Fibroblast of skin of left quadriceps (primary cell): ENCODE measurements at places on chromosomes 7 and 10.

- peak; percentile 37 for DNase-seq
These were observed 65.1 kb downstream of the CALML3 start for GRCh38 chr10:5589661-5590511.

DNA sequence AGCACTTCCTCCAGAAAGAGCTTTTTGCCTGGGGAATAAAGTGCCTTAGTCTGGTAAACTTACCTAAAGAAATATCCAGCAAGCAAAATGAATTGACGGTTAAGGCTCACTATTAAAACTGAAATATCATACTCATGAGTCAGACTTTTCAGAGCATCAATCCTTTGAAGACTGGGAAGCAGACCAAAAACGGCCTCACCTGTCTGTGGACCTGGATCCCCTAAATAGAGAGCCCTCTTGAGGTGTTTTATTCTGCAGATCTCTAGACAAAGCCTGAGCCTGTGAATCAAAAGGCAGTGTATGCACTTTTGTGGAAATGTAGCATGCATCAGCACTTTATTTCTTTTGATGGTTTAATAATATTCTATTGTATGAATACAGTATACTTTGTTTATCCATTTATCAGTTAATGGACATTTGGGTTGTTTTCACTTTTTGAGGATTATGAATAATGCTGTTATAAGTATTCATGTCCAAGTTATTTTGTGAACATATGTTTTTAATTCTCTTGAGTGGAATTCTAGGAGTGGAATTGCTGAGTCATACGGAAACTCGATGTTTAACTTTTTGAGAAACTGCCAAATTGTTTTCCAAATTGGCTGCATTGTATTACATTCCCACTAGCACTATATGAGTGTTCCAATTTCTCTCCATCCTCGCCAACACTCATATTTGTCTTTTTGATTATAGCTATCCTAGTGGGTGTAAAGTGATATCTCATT, 449.0 kb upstream of the IGFBP3 start:
- DNase-seq, result peak; percentile 96

DNA sequence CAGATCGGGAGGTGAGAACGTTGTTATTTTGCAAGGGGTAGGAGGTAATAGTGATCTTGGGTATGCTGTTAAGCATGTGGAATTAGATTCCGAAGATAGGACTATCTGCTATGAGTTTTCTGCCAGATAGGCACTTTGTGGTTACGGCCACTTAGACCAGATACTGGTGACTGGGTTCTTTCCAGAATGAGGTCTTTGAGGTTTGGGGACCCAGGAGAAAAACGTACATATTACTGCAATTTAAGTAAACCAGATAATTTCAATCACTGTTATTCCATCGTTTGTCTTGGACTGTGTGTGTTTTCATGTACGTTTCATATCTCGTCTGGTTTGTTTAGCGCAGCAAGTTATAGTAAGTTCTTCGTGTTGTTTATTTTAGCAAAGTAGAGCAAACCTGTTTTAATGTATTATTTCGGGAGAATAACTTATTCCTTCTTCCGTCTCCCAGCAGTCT, 312 bp downstream of the ARL4A start:
- DNase-seq, result no peak

DNA sequence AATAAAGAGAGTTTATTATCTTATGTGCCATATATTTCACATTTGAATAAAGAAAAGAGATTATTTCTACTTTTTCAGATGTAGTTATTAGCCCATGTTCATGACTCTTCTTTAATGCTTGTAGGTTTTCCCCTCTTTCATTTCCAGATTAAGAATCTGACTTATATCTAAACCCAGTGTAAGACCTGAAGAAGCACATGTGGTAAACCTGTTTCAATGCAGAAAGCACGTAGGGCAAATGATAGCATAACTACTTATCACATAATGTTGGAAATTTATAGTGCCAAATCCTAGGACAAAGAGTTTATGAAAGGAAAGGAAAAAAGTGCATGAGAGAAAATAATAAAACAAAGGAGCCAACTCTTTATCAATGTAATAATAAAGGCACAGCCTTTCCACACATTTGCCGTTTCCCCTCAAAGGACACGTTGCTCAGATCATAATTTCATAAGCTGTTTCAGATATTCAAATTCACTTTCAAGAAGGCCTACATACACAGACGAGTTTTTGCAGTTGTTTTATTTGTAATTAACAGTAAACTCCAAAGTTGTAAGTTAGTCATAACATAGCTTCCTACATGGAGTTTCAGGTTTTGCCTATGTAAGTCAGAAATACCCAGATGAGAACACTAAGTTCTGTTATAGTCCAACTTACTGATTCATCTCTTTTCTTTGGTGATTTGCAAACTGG, 88.8 kb upstream of the MDFIC start:
- DNase-seq, result no peak

DNA sequence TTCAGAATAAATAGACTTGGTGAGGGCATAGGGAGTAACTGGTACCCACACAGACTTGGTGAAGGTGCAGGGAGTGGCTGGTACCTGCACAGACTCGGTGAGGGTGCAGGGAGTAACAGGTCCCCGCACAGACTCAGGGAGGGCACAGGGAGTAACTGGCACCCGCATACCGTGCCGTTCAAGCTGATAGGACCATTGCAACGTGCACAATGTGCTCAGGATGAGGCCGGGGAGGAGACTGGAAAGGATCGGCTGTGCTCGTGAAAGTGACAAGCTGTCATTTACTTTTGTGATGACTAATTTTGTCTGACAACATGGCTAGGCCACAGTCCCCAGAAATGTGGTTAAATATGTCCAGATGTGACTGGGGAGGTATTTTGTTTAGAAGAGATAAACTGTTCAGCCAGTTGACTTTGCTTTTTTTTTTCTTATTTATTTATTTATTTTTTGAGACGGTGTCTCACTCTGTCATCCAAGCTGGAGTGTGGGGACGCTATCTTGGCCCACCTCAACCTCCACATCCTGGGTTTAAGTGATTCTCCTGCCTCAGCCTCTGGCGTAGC, 76.2 kb upstream of the NMT2 start:
- DNase-seq, result no peak

GRCh38 chr7:50369143-50370026, 64.9 kb downstream of the IKZF1 start:
- no peak for DNase-seq

DNA sequence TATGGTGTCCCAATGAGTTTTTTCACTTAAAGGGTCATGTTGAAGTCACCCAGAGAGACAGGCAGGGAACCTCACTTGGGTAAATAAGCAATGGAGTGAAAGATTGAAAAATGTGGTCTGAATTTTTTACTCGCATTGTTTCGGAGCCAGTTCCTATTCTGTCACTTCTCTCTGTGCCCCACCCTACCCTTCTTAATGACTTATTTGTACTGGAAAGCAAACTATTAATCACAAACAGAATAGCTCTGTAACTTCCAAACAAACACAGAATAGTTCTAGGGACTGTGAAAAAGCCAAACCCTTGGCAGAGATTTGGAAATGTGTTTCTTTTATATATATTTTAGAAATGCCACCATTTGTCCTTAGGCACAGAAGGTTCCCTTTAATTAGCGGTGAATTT, 76.0 kb downstream of the LRMDA start:
- DNase-seq, result no peak
